ENCODE measurements at places on chromosomes 5 and 9.

GRCh38 chr5:168860503-168860902, 281.3 kb upstream of the PANK3 start:
- DNase-seq: no peak

- DNase-seq: peak; percentile 77
Observed at GRCh38 chr5:151740336-151740942, 18.0 kb downstream of the ATOX1 start.

- DNase-seq: no peak
Observed at GRCh38 chr5:139177809-139178588, 20.2 kb downstream of the SIL1 start.

DNA sequence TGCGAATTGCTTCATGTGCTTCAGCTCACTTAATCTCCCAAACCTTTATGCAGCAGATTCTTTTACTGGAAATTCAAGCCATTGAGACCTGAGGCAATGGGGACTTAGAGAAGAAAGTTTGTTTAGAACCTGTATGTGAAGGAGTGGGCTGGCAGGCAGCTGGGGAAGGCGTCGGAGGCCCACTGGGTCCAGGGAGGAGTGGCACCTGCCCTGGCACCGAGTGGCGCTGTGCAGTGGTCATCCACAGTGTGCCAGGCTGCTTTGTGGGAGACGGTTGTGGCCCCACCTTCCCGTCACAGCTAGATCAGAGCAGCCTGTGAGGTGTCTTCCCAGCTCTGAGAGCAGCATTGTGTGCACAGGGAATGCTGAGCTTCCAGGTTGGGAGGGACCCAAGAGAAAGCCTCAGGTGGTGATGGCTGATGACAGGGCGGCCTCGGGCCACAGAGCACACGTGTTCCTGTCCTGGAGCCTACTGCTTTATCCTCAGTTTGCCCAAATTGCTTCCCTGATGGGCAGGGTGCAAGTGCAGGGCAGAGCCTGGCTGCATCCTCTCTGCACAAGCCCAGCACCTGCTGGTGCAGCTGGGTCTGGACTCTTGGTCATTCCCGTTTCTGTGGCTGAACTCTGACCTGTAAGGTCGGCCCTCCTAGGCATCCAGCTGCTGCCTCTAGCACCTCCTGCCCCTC, 175.2 kb downstream of the CACNA1B start:
- no peak for DNase-seq

DNA sequence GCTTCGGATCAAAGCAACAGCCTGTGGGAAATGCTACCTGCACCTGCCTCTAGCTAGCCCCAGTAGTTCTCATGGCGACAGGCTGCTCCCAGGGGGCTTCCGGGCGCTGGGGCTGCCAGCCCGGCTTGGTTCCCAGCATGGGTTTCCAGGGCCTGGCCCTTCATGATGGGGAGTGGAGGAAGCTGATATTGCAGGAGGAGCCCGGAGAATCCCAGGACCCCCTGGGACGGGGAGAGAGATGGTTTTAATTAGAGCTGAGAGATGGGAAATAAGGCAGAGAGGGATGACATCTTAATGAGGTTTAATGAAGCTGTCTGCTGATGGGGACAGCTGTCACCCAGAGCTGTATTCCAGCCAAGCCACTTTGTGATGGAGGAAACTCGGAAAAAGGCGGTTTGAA, 78.6 kb downstream of the CFAP77 start:
- no peak for DNase-seq

GRCh38 chr9:95273369-95274022, 44.0 kb downstream of the FANCC start:
- DNase-seq: no peak

DNA sequence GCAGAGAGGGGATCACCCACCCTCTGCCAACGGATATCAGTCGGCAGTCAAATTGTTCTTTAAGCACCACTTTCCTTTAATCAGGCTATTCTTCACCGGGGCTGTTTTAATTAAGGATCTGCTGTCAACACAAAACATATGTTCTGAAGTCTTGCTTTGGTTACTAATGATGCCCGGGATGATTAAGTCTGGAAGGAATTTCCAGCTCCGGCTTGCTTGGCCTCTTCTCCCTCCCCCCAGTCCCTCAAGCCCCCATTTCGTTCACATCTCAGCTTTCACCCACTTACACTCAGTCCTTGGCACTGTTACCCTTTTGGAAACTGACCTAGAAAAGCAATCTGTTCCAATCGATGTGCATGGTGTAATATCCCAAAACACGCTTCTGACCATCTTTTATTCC, 74.7 kb downstream of the MSX2 start:
- no peak for DNase-seq

- DNase-seq: no peak
Observed at GRCh38 chr9:112354081-112354743, 20.8 kb upstream of the PTBP3 start.

- no peak for DNase-seq
Observed at GRCh38 chr9:131585375-131585774, 40.1 kb downstream of the PRRT1B start.

GRCh38 chr5:79237740-79238560, 2.0 kb downstream of the JMY start:
- DNase-seq: no peak

DNA sequence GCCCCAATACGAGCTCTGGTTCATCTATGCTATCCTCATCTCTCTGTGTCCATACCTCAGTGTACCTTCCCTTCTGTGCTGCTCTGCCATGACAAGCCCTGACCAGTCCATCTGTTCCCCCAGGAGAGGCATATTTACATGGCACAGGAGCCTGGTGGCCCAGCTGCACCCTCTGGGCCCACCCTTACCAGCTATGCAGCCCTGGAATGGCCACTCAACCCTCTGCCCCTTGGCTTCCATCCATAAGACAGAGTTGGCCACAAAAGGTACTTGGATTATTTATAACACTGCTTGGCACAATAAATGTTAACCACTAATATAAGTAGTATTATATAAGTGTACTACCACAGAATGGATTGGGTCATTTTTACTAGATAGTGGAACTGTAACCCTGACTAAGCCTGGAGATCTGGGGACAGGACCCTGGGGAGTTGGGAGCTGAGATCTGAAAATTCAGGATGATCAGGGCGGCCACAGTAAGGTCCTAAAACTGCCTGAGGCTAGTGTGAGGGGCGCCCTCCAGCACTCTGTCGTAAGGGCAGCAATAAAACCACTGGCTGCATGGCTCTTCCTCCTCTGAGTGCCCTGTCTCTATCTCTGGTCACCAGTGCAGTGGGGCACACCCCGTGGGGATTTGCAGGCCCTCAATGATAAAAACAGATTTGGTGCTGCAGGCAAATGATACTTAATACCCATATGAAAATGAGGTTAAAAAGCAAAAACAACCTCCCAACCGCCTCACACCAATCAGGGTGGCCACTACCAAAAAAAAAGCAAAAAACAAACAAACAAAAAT, 65.8 kb downstream of the SEMA4D start:
- no peak for DNase-seq

DNA sequence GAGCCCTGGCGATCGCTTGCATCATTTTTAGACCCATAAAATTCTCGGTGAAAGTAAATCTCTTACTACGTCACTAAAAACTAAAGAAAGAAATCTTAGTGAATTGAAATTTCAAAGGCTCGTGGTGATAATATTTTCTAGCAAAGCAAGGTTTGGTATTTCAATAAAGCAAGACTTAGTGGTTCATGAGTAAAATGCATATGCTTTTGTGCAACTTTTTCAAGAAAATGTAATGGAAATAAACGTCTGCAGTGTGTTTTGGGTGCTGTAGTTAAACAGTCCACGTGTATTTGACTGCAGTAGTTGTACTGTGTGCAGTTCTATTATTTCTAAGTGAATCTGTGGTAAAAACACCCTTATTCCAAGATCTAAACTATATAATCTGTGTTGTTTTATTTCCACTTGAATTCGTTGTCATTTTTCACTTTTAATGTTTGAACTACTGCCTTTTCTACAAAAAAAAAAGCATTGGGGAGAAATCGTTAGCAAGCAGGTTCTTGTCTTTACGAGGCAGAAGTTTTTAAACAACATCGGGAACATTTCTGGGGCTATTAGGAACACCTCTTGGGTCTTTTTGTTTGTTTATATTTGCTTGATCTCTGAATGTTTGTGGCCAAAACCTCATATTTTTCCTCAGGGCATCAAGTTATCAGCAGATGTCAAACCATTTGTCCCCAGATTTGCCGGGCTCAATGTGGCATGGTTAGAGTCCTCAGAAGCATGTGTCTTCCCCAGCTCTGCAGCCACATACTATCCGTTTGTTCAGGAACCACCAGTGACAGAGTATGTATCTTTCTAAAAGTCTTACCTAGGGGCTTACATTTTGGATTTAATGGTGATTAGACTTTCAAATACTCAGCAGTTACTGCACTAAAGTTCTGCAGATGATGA, 960 bp downstream of the SECISBP2 start:
- no peak for DNase-seq

GRCh38 chr5:87732875-87733768, 320.4 kb upstream of the CCNH start:
- no peak for DNase-seq

DNA sequence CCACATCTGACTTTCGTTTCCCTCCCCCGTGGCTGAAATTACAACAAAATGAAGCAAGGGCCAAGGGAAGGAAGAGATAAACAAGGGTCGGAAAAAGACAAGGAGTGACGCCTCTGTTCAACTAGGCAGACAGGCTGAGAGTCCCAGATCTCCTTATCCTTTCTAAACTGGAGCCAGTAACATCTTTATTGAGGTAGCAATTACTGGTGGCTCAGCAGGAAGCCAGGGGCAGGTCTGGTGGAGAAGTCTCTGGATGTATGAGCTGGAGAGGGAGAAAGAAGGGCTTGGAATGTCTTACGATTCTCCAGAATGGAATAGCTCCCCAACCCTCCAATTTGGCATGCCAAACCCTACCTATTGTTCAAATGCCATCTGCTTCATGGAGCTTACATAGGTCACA, 190.8 kb upstream of the BRINP1 start:
- no peak for DNase-seq

DNA sequence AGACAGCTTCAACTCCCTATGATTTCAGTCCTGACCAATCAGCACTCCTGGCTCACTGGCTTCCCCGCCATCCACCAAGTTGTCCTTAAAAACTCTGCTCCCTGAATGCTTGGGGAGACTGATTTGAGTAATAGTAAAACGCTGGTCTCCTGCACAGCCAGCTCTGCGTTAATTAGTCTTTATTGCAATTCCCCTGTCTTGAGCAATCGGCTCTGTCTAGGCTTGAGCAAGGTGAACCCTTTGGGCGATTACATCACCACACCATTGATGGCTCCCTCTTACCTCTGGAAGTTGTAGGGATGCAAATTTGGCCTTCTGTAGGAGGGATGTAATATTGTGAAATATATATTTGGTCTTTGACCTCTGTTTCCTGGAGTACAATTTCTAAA, 2.9 kb upstream of the SLC23A1 start:
- no peak for DNase-seq

DNA sequence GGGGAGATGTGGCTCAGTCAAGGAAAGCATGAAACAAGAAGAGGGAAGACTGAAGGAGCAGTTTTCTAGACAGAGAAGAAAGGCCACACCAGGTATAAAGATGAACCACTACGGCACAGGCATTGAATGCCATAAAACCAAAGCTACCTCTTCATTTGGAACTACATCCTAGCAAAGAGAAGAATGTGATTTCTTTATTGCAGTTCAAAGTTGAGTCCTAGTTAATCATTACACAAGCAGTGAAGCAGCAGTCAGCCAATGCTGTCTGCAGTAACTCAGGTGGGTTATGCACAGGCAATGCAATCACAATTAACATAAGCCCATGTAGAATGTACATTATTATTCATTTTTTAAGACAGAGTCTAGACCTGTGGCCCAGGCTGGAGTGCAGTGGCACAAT, 21.7 kb upstream of the PCAT7 start:
- DNase-seq: no peak

- no peak for DNase-seq
Observed at GRCh38 chr5:35281613-35282012, 51.3 kb upstream of the PRLR start.

DNA sequence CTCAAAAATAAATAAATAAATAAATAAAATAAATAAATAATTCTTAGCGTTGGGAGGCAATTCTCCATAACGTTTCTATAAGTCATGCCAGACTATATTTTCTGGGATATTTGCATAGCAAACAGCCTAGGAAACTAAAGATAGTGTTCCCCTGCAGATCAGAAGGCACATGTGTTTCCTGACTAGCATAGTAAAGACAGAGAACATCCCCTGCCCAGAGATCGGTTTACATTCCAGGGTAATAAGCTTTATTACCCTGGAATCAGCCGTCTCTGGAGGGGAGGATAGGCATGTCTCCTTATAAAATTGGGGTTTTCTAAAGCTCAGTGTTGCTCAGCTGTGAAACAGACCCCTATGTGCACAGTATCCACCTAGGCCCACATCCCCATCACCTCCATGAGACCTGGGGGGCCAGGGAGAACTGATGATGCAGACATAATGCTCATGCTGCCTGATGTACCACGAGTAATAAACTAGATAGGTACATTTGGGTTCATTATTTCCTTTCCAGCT, 36.9 kb upstream of the IFNK start:
- DNase-seq: no peak

DNA sequence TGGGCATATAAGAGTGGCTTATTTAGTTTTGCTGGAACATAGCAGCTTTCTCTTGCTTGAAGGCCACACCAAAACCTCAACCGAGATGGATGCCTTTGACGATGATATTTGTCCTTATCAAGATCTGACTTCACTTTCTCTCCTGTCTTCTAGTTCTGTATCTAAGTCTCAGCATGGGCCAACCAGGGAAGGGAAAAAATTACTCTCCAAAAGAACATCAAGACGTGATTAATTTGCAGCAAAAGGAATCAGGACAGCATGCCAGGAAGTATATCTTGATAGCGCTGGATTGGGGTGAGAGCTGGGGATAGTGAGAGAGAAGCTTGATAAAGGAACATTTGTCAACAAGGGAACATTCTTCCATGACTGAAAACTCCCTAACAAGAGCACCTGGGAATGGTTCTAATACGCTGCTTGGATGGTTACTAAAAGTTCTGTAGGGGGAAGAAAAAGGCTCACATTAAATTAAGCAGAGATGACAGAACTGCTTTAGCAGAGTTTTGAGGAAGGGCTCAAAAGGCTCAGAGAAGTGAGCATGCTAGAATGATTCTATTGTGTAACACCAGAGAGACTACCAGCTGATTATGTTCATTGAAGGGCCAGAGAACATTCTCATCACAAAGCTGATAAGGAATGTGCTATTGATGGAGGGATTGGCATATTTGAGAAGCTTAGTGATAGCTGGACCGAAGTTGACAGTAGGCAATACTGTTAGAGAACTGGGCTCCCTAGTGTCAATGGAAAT, 21.6 kb upstream of the ANXA1 start:
- no peak for DNase-seq

DNA sequence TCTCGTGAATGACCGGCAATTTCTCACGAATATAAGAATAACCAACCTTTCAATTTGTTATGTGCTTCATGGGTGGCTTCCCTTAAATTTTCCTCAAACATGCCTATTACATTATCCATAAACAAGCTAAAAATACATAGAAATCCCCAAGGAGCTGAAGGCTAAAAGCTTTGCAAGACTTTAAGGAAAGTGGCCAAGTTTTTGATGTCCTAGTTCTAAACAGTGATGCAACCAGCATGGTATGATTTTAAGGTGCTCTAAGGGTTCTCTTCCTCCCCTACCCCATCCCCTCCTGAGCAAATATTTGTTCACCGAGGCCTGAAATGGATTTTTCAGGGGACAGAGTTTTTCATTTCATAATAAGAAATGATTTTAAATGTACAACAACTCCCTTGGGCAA, 79.8 kb downstream of the RGS7BP start:
- no peak for DNase-seq

GRCh38 chr5:171427318-171428167, 8.1 kb downstream of the FGF18 start:
- no peak for DNase-seq

GRCh38 chr9:93133681-93134014, 403 bp downstream of the NINJ1 start:
- DNase-seq: no peak

- DNase-seq: no peak
Observed at GRCh38 chr5:172789687-172790495, 18.9 kb upstream of the DUSP1 start.
